ENCODE measurements at places on chromosomes 7 and 10. TPM values are rescaled to one million over a fixed set of nuclear protein-coding genes. Genes with fewer than 3 reads are reported as not detected.

GRCh38 chr10:125093199-125093973 is 67.0 kb downstream of the CTBP2 start:
- DNase-seq = no peak

Gene LEP
- not detected for total RNA-seq

Gene UFSP1
- total RNA-seq = 0.50 TPM

Gene ASZ1
- not detected for total RNA-seq

- no peak for DNase-seq
These were observed 74.9 kb downstream of the KAT6B start for GRCh38 chr10:74901301-74901700.

- no peak for DNase-seq
These were observed 11.2 kb downstream of the ZCCHC24 start for GRCh38 chr10:79434223-79434687.

Gene HOXA5
- 0.32 TPM for total RNA-seq

Gene CYP2W1
- not detected for total RNA-seq

DNA sequence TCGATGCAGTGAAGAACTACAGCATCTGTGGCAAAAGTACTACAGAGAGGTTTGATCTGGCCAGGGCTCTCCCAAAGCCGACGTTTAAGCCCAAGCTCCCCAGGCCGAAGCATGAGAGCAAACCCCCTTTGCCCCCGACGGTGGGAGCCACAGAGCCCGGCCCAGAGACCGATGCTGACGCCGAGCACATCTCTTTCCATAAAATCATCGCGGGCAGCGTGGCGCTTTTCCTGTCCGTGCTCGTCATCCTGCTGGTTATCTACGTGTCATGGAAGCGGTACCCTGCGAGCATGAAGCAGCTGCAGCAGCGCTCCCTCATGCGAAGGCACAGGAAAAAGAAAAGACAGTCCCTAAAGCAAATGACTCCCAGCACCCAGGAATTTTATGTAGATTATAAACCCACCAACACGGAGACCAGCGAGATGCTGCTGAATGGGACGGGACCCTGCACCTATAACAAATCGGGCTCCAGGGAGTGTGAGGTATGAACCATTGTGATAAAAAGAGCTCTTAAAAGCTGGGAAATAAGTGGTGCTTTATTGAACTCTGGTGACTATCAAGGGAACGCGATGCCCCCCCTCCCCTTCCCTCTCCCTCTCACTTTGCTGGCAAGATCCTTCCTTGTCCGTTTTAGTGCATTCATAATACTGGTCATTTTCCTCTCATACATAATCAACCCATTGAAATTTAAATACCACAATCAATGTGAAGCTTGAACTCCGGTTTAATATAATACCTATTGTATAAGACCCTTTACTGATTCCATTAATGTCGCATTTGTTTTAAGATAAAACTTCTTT is 2.3 kb downstream of the LRRTM3 start:
- no peak for DNase-seq

GRCh38 chr10:131081376-131081775 is 230.1 kb downstream of the TCERG1L start:
- DNase-seq = no peak

Gene LAMB4
- not detected for total RNA-seq

DNA sequence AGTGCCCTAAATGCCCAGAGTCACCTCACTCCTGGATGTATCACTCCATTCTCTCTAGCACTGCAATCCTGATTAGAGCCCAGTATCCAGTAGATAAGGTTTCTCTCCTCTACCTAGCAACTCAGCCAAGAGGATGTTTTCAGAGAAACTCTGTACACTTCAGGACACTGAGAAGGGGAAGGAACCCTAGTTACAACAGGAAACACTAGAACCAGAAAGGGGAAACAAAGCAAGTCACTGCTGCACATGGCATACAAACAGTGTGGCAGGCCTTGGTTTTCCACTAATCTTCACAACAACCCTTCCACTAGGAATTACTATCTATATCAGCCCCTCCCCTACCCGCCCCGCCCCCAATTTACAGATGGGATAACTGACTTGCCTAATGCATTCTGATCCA is 1.6 kb downstream of the FAM204A start:
- no peak for DNase-seq

GRCh38 chr7:1569440-1569832 is 396 bp downstream of the PSMG3 start:
- no peak for DNase-seq

DNA sequence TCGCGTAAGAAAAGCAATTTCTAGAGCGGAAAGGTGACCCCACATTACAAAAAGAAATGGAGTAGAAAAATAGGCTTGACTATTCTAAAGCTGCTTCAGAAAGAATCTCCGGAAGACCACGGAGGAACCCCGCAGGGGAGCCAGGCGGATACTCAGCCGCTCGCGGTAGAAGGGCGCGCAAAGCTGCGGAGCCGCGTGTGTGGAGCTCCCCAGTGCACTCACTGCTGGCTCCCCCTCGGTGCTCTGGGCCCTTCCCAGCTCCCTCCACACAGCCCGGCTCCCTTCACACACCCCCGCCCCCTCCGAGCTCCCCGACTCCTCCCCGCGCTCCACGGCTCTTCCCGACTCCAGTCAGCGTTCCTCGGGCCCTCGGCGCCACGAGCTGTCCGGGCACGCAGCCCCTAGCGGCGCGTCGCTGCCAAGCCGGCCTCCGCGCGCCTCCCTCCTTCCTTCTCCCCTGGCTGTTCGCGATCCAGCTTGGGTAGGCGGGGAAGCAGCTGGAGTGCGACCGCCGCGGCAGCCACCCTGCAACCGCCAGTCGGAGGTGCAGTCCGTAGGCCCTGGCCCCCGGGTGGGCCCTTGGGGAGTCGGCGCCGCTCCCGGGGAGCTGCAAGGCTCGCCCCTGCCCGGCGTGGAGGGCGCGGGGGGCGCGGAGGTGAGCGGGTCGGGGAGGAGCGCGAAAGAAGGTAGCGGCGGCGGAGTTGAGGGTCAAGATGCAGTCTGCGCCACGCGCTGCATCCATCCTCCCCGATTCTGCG is at the start of gene STEAP2:
TSS of gene STEAP2 (plus strand) at position 350 of the 758 bp plus-strand sequence. CDS start 13,343 bp downstream, outside the sequence.
- no peak for DNase-seq

DNA sequence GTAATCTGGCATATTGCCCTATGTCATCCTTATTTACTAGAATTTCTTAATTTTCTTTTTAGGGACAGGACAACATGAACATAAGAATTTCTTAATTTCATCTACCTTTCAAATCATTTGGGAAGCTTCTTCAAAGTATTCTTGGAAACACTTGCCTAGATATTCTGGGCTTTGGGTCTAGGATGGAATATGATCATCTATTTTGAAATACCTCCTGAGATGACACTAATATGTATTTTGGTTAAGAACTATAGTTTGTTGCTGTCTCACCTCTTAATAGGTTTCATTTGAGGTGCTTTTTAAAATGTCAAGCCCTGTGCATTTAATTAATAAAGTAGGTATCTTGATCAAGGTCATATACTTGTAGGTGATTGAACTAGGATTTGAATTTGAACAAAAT is 49.1 kb downstream of the SEPTIN7 start:
- no peak for DNase-seq

DNA sequence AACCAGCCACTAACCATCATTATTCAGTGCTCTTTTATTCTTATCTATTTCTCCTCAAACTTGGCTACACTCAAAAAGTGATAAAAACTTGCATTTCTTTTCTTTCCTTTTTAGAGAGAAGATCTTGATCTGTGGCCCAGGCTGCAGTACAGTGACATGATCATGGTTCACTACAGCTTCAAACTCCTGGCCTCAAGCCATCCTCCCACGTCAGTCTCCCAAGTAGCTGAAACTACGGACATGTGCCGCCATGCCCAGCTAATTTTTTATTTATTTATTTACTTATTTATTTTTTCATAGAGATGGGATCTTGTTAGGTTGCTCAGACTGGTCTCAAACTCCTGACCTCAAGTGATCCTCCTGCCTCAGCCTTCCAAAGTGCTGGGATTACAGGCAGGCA is 24.6 kb upstream of the TMEM248 start:
- DNase-seq = no peak

- DNase-seq = no peak
These were observed 203.5 kb downstream of the CTNNA3 start for GRCh38 chr10:67492317-67493019.

DNA sequence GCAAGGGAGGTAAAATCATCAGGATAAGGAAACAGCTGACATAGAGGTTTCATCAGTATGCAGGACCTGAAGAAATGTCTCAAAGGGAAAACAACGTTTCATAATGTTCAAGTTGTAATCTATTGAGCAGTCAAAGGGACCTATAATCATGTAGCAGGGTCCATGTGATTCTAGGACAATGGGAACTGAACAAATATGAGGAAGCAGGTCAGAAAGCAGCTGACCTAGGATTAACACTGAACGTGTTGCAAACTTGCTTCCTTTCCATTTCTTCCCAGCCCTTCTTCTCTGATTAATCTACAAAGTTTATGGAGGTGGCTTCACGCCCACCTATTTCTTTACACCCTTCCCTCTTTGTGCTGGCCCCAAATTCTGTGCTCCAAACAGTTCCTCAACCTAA is 256.9 kb upstream of the AKR1E2 start:
- DNase-seq = no peak

GRCh38 chr10:14958872-14959220 is 342 bp upstream of the MEIG1 start:
- no peak for DNase-seq

Gene ANTXRL
- not detected for total RNA-seq

Gene ELMO1
- 101 TPM for total RNA-seq

DNA sequence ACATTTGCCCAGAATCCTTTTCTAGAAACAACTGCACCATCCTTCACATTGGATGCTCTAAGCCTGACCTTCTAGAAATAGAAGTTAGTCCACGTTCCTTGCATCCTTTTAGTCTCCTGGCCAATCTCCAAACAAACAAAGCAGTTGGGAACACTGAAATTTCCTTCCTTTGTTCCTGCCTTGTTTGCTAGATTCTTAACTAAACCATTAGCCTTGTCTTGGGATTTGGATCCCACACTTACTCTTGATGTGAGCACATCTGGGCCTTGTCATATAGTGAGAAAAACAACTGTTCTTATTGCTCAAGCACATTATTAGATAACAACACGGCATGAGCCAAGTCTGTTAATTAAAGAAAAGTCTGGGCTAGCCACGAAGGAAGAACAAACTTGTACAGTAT is 319.3 kb upstream of the GHITM start:
- DNase-seq = no peak

Gene KCNIP2
- total RNA-seq = 3.1 TPM

DNA sequence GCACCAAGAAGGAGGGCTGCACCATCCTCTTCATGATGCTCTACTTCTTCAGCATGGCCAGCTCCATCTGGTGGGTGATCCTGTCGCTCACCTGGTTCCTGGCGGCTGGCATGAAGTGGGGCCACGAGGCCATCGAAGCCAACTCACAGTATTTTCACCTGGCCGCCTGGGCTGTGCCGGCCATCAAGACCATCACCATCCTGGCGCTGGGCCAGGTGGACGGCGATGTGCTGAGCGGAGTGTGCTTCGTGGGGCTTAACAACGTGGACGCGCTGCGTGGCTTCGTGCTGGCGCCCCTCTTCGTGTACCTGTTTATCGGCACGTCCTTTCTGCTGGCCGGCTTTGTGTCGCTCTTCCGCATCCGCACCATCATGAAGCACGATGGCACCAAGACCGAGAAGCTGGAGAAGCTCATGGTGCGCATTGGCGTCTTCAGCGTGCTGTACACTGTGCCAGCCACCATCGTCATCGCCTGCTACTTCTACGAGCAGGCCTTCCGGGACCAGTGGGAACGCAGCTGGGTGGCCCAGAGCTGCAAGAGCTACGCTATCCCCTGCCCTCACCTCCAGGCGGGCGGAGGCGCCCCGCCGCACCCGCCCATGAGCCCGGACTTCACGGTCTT is 1.9 kb downstream of the FZD1 start:
- no peak for DNase-seq

DNA sequence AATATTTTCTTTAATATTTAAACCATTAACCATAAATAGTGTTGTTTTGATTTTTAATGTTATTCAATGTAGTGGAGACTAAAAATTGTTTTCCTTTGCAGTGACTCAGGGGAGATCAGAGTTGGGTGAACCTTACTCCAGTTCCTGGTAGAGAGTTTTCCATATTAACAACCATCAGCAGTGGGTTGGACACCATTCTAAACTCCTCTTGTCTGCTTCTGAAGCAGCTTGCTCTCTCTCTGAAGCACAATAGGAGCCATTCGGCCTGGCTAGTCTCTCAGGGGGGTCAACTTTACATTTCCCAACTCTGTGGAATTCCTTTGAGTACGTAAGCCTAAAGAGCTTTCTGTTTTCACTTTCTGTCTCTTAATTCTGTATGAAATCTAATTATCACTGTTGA is 9.4 kb upstream of the NRG3 start:
- no peak for DNase-seq

Gene TCERG1L
- total RNA-seq = 0.19 TPM

DNA sequence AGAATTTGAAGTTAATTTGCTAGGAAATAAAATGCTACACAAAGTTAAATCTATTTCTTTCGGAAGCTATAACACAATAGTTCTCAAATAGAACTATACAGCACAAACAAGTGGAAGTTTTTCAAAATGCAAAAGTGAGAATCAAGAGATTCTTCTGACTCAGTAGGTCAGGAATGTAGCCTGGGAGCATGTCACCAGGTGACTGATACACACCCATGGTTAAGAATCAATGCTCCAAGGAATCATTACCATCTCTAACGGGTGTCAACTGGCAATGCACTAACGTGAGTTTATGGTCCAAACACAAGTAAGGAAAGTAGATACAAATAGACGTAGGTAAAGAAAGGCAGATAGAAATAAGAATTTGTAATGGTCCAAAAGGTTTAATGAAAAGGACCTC is 170.5 kb downstream of the SRPK2 start:
- no peak for DNase-seq

GRCh38 chr7:97770850-97771249 is 39.0 kb downstream of the TAC1 start:
- no peak for DNase-seq

- no peak for DNase-seq
These were observed 353.7 kb downstream of the GLRX3 start for GRCh38 chr10:130489891-130490290.

- no peak for DNase-seq
These were observed 7.9 kb upstream of the EMX2 start for GRCh38 chr10:117534321-117535297.

- DNase-seq = no peak
These were observed 9.7 kb upstream of the TARP start for GRCh38 chr7:38283107-38283506.

Data from T-cell (primary cell).